Stimulated activated CD4-positive, alpha-beta T cell treated with anti-CD3 and anti-CD28 coated beads, Interleukin-15, amount 100 ng/mL, for 1 hour (primary cell): ENCODE measurements at places on chromosomes 7 and 10.

- DNase-seq: no peak
Measured at GRCh38 chr7:99642027-99642426, 25.3 kb downstream of the ZSCAN25 start.

GRCh38 chr10:96369890-96370583 lies 11.2 kb upstream of the OPALIN start:
- no peak for DNase-seq

DNA sequence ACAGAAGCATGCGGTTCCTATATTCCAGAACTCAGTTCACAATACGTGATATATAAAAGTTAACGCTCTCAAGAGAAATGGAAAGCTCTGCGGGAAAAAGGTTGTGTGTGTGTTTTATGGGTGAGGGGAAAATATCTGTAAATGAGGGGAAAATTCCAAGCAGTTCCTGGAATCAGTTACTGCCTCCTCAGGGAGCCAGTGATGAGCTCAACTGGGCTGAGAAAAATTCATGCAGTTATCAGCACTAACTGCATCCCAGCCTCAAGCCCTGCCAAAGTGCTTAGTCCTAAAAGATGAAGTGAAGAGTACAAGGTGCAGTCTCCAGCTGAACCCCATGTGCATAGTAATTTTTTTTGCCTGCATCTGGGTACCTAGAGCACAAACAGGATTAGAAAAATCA lies 191.9 kb downstream of the CDK14 start:
- no peak for DNase-seq

GRCh38 chr7:121079425-121080169 lies 91.1 kb downstream of the CPED1 start:
- no peak for DNase-seq

DNA sequence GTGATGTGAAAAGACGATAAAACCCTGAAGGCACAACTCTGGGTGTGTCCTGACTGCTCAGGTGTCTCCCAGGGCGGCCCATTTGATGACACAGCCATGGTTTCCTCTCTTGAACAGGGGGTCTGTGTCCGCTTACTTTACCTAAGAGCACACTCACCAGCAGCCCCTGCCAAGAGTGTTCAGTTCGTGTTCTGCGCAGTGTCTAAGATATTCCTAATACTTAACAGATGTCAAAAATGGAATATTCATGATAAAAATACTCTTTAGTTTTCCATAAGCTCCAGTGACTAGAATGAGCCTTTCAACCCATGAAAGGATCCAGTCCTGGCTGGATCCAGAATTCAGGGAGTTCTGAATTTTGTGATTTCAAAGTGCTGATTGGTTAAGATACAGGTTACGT lies 492.4 kb downstream of the TNS3 start:
- no peak for DNase-seq

DNA sequence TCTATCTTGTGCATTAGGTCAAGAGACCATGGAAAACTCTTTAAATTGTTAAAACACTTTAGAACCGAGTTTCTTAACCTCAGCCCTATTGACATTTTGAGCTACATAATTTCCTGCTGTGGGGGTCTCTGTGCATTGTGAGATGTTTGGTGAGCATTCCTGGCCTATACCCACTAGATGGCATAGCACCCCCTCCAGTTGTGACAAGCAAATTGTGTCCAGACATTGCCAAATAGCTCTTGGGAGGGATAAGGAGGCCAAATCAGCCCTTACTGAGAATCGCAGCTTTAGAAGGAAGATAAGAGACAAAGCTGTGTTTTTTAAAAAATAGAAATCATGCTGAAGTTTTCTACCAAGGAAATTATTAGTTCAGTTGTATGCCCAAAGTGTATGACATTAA lies 1158.5 kb upstream of the C7orf33 start:
- no peak for DNase-seq

DNA sequence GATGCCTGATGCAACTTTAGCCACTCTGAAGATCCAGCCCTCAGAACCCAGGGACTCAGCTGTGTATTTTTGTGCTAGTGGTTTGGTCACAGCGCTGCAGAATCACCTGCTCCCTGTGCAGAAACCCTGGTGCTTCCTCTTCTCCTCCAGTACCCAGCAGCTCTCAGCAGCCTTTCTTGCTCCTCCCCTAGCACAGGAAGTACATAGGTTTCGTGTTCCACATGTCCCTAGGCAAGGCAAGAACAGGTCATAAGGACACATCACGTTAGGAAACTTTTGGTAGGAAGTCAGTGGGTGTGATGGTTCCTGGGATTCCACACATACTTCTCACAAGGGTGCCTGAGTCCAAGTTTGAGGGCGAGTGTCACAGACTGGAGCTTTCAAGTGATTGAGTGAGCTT lies 167.9 kb upstream of the PRSS1 start:
- no peak for DNase-seq

GRCh38 chr10:7913126-7913872 lies 95.0 kb downstream of the TAF3 start:
- no peak for DNase-seq

GRCh38 chr7:94368371-94368791 lies 26.3 kb upstream of the COL1A2 start:
- no peak for DNase-seq

GRCh38 chr7:42127232-42127622 lies 109.8 kb downstream of the GLI3 start:
- DNase-seq: no peak

DNA sequence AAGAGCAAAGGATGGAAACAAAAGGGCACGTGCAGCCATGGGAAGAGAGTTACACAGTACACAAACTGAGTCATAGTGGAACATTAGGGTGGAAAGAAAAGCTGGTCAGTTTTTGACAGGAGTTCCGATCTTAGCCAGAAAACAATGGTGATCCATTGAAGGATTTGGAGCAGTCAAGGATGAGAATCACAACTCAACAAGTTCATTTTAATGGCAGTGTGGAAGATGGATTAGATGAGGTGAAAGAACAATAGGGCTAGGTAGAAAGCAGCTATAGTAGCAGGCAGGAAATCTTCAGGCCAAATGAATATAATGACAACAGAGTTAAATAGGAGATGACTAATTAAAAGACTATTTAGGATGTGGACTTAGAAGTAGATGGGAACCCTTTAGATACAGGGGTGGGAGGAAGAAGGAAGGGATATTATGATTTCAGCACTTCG lies 136.3 kb downstream of the DOCK4 start:
- no peak for DNase-seq

- DNase-seq: no peak
Measured at GRCh38 chr10:69124563-69125268, 738 bp downstream of the VPS26A start.

DNA sequence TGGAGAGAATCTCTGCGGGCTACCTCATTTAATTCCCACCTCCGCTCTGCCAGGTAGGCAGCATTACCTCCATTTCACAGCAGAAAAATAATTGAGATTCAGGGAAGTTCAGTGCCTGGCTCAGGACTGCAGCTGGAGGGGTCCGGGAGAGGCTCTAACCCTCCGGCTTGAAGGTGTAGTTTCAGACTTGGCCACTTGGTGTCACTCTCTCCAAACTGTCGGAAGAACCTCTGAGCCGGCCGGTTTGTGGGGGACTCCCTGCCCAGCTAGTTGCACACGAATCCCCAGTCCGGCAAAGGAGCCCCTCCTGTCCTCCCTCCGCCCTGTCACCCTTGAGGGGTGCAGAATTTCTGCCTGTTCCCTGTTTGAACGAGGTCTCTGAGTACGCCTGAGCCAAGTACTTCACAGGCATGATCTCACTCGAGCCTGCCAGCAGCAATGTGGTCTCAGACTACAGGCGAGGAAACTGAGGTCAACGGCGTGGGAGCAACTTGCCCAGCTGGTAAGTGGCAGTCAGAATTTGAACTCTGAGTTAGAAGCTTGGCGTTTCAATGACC lies 144.7 kb upstream of the ZNF716 start:
- no peak for DNase-seq

DNA sequence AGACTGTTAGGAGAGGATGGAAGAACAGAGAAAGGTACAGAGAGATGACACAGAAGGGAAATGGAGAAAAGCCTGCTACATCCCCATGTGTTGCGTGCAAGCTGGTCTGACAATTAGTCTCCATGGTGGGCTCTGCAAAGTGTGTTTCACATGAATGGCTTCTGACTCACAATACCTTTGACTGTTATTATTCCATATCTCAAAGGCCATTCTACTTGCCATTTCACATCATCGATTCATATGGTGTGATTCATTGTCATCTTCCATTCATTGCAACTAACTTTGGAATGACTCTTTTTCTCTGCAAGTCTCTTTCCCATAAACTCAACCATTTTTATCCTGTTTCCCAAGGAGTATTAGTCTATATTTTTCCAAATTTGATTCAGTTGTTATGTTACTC lies 208.9 kb upstream of the INHBA start:
- DNase-seq: no peak

GRCh38 chr10:124699471-124700292 lies 44.5 kb downstream of the FAM53B start:
- no peak for DNase-seq

GRCh38 chr10:44607116-44607515 lies 222.2 kb upstream of the CXCL12 start:
- DNase-seq: no peak

DNA sequence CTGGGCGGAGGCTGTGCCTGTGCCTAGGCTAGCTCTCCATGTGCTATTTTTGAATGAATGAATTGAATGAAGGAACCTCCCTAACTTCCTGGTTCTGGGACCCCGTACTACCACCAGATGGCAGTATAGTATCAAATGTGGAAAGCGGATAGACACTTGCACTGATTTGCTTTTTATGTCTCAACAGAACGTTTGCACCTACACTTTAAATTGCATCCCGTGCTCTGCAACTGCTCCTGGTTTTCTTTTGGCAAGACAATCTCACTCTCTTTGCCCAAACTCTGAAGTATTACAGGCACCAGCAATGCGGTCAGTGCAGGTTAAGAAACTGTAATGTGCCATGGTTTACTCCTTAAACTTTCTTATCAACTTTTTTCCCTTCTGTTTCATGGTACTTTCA lies 6.5 kb downstream of the FZD8 start:
- DNase-seq: no peak

GRCh38 chr7:126790763-126791162 lies 462.0 kb downstream of the GRM8 start:
- no peak for DNase-seq

DNA sequence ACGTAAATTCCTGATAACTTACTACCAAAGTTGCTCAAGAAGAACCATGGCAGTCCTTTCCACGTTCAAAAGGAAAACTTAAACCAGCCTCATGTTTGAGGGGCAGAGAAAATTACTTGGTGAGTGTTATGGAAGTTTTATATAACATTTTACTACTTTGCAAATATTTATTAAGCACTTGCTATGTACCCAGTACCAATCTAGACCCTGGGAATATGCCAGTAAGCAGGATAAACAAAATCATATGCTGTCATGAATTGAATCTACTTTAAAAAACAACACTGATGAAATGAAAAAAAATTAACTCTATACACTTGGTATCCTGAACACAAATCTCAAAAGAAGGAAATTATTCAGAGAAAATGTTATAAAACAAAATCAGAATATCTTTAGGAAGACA lies 46.1 kb downstream of the NCAPG2 start:
- DNase-seq: no peak

DNA sequence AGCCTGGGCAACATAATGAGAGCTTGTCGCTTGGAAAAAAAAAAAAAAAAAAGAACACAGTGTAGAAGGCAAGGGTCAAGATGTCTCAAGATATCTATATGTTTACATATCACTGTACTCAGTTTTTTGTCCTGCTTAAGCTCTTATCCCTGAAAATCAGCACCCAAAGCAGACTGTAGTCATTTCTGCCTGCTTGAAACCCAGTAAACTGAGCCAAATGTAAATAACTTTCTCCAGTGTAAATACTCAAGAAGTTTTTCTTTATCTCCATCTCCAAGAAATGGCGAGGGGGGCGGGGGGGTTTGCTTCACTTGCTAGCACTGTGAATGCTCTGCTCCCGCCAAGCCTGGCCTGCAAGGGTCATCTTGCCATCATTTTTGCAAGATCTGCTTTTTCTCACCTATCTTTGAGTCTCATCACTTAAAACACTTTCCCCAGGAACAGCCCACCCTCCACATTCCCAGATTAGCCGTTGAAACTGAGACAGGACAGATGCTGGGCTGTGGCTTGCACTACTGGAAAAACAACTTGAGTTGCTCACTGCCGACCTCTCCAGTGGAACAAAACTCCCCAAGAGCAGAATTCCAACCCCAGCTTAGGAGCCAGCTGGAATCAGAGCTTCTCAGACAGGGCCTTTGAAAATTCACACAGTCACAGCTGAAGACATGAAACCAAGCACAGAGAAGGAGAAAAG lies 54.6 kb downstream of the AFAP1L2 start:
- DNase-seq: no peak

DNA sequence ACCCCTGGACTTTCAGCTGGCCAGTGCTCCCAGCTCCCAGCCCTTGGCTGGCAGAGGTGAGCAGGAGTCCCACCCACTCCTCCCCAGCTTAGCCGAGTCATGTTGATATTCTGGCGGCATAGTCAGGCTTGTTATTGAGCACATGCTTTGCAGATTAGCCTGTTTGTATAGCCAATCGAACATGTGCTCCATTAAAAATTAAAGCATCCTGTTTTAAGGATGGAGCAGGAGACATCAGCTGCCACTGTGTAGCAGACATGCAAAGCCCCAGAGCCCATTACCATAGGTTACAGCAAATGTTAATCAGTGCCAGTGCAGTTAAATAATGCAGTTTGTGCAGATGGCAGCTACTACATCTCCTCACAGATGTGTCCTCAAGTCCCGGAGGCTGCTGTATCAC lies 574.6 kb upstream of the GALNT17 start:
- no peak for DNase-seq

GRCh38 chr7:112892263-112892662 lies 102.1 kb upstream of the TMEM168 start:
- no peak for DNase-seq

DNA sequence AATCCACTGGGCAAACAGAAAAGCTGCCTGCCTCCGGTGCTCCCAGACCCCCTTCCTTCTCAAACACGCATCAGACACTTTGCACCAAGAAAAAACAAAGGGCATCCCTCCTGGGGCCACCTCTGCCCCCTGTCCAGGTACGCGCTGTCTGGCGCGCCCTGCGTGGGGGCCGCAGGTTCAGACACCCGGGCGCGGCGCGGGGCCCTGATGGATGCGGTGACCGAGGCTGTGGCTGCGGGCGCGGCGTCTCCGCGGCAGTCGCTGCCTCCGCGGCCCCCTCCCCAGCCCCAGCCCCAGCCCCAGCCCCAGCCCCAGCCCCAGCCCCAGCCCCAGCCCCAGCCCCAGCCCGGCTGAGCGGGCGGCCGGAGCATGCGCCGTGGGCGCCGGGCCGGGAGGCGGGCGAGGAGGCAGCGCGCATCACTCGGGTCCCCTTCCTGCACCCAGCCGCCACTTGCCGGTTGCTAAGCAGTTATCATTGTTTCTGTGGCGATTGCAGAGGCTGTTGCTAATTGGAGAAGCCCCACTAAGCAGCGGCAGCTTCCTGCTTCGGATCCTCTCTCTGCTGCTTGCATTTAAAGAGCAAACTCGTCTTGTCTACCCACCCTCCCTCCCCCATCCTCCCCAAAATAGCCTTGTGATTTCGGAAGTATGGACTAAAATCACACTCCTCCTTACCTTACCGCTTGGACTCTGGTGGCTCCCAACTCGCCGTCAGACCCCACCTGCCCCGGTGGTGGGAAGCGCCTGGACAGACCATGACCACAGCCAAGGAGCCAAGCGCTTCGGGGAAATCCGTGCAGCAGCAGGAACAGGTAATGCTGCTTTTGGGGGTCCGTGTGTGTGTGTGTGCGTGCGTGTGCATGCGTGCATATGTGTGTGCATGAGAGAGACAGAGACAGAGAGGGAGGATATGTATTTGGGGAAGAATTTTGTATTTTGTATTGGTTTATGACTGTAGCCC lies 252.8 kb downstream of the DPP6 start:
- no peak for DNase-seq
